Astrocyte of the hippocampus (primary cell): ENCODE measurements at places on chromosomes 5 and 9.

DNA sequence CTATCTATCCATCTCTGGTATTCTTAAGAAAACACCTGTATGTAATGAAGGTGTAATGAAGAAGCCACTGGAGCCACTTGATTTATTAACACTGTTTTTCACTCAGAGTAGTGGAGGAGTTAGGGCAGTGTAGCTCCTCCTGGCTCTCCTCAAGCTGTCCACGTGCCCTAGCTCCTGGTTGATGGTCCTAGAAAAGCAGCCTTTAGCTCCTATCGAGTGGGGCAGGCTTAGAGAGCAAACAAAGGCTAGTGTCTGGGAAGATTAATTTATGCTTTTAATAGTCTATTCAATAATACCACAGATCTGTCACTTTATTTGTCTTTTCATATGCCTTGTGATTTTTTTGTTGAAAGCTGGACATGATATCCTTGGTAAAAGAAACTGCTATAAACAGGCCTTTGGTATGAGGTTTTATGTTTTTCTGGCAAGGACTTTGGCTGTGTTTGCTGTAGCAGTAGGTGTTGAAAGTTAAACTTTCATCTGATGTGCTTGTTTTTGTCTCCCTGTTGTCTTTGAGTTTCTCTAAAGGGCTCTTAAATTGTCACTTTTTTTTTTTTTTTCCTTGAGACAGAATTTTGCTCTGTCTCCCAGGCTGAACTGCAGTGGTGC lies 141.1 kb downstream of the GCNT1 start:
- no peak for DNase-seq

GRCh38 chr5:132557478-132558172 lies 848 bp downstream of the RAD50 start:
- peak; percentile 45 for DNase-seq

- DNase-seq = peak; percentile 82
Measured at GRCh38 chr5:157718519-157718918, 12.7 kb upstream of the THG1L start.

DNA sequence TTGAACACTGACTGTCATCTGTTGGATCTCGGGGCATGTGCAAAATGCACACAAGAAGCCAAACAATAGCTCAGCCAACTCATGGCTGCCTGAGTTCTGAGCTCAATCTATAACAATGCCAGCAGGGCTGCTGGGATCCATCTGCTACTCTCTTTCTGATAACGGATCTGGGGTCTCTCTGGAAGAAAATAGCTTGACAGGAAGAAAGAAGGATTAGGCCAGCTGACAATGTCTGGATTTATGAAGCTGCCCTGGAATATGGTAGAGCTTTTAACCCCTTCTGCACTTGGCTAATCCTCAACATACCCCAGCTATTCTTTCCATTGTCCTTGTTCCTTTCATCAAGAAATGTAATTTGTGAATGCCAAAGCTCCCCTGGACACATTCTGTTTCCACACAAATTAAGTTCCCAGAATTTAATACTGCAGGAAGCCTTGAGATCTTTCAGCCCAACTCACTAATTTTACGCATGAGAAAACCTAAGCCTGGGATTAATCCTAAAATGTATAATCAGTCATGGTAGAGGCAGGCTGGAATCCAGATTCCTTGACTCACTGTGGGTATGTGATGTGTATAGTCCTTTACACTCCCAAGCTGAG lies 62.7 kb upstream of the PCA3 start:
- peak; percentile 89 for DNase-seq

- no peak for DNase-seq
Measured at GRCh38 chr5:17951392-17952169, 317.3 kb downstream of the TAF11L14 start.

GRCh38 chr5:169354921-169355320 lies 54.0 kb upstream of the SLIT3 start:
- DNase-seq = no peak

DNA sequence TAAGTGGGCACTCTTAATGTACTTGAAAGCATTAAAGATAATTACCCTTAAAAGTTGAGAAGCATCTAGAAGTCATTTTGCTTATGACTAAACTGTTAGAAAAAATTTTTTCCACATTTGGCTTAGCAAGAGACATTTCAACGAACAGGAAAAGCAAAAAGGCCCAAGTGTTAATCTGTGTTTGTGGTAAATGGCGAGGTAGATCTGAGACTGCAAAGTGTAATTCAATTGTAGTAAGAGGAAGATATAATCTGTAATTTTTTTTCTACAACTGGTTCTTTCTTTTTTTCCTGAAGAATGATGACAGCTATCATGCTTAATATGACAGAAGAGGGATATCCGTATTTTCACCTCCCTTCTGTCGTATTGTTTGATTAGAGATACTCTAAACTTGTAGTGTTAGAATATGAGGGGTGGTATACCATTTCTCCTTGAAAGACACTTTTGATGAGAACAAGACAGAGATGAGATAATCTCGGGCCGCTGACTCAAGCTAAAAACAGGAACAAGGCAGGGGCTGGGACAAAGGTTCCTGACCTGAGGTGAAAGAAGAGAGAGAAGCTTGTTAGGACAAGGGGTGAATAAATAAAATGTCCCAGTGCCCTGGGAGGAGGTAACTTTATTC lies 459.3 kb upstream of the ZNF608 start:
- no peak for DNase-seq

GRCh38 chr9:3477236-3477834 lies 48.5 kb downstream of the RFX3 start:
- DNase-seq = no peak

- DNase-seq = peak; percentile 87
Measured at GRCh38 chr9:6759185-6759977, 1.6 kb downstream of the KDM4C start.

- DNase-seq = no peak
Measured at GRCh38 chr5:65880496-65881072, 45.8 kb upstream of the ERBIN start.

- no peak for DNase-seq
Measured at GRCh38 chr9:114850871-114851270, 45.0 kb upstream of the TNFSF15 start.

- no peak for DNase-seq
Measured at GRCh38 chr5:7793895-7794294, 57.0 kb downstream of the CFAP90 start.

- DNase-seq = peak; percentile 91
Measured at GRCh38 chr5:172380987-172381643, 73.2 kb downstream of the SH3PXD2B start.

DNA sequence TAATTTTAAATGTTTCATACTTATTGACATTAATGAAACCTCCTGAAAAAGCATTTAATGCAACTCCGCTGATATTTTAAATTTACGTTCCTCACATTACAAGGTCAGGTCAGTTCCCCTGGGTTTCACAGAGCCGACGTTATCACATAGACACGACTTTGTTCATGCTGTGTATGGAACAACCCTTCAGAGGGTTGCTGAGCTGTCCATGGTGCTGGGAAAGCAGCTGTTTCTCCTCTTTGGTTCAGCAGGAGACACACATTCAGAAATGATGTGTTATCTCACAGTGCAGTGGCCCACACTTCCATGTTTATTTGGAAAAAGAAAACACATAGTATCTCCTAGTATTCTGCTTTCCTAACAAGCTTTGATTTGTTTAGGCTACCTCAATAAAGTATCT lies 53.5 kb downstream of the PPP2R2B start:
- DNase-seq = peak; percentile 79

GRCh38 chr5:141040771-141041426 lies 10.3 kb upstream of the PCDHB1 start:
- peak; percentile 94 for DNase-seq

DNA sequence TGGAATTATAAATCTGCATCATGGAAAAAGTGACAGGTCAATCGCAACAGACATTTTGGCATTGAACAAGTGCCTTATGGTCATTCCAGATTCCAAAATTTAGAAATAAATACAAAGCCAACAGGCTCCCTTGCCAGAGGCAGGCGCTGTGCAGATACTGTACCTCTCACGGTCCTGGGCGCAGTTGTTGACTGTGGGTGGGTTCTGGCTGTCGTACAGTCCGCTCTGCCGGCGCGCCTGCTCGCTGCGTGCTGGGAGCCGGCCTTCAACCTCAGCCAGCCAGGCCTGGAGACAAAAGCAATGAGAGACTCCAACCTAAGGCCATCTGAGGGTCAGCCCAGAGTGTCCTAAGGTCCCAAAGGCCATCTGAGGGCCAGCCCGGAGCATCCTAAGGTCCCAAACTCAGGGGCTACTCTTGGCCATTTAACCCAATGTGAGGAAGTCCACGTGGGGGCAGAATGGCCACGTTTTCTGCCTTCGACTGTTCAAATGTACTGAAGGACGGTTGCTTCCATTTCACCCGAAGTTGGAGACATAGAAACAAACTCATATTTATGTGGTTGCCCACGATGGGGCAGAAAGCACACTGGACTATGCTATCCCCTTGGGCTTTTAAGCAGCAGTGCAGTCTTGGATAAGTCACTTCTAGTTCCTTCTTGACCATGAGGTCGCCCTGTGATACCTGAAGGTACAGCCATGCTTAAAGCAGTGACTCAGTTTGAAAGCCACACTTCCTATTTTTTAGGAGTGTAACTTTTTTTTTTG lies 65.2 kb downstream of the USP20 start:
- DNase-seq = no peak

DNA sequence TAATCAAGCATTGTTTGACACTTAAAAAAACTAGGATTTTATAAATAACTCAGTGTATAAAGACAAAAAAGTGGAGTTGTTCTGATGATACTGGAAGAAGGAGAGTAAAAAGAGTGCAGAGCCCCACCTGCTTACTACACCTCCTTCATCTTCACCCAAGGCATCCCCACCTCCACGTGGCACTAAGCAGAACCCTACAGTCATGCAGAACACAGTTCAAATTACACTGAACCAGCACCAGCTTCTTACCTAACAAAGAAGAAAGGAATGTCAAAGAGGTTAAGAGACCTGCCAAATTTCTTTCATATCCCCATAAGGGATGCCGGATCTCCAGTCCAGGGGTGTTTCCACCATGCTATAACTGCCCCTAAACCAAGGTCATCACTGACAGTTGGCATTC lies 55.5 kb downstream of the PDE4D start:
- DNase-seq = no peak

- DNase-seq = peak; percentile 83
Measured at GRCh38 chr5:74641735-74642542, 1.4 kb upstream of the ENC1 start.

- DNase-seq = peak; percentile 89
Measured at GRCh38 chr9:114366334-114367128, 21.3 kb downstream of the AKNA start.

DNA sequence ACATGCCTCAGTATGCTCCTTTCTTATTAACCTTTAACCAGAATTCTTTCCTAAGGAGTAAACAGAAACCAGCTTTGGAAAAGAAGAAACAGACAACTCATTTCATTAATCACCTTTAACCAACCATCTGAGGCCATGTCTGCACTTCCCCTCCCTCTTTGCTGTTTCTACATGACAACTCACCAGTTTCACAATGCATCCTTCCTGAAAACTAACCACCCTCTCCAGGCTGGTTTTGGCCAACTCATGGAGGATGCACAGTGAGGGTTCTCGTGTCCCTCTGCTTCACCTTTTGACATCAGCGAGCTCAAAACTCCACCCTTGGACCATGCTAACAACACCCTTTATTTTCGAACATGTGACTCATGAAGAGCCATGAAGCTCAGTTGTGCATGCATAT lies 244.1 kb downstream of the ELAVL2 start:
- no peak for DNase-seq

DNA sequence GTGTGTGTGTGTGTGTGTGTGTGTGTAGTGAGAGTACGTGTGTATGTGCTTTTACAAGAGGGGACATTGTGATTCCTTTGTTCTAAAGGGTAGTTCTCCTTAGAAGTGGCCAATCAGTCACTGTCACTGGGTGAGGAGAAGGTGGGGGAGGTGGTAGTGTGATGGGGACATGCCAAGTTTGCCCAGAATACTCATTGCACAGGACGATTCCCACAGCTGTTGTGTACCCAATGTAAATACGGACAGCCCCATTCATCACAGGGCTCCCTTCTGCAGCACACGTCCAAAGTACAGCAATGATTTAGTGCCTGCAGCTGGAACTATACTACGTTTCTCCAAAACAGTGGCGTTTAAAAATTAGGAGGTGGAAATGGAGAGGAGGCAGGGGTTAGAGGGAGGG lies 287.8 kb downstream of the TLR4 start:
- no peak for DNase-seq

DNA sequence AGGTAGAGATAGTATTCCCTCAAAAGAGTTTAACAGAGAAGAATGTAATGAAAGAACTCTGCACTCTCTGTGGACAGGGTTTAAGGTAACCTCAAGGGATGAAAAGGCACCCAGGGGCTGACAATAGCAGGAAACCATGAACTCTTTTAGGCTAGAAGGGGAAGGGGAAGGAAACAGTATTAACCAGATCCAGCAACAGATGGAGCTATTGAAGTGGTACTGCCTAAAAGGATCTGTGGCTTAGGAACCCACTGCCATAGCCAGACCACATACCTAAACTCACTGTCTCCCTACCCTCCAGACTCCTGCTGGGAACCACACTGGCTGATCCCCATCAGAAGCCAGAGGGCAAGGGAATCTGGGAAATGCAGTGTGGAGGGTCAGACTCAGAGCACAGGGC lies 35.5 kb downstream of the PLGRKT start:
- no peak for DNase-seq

DNA sequence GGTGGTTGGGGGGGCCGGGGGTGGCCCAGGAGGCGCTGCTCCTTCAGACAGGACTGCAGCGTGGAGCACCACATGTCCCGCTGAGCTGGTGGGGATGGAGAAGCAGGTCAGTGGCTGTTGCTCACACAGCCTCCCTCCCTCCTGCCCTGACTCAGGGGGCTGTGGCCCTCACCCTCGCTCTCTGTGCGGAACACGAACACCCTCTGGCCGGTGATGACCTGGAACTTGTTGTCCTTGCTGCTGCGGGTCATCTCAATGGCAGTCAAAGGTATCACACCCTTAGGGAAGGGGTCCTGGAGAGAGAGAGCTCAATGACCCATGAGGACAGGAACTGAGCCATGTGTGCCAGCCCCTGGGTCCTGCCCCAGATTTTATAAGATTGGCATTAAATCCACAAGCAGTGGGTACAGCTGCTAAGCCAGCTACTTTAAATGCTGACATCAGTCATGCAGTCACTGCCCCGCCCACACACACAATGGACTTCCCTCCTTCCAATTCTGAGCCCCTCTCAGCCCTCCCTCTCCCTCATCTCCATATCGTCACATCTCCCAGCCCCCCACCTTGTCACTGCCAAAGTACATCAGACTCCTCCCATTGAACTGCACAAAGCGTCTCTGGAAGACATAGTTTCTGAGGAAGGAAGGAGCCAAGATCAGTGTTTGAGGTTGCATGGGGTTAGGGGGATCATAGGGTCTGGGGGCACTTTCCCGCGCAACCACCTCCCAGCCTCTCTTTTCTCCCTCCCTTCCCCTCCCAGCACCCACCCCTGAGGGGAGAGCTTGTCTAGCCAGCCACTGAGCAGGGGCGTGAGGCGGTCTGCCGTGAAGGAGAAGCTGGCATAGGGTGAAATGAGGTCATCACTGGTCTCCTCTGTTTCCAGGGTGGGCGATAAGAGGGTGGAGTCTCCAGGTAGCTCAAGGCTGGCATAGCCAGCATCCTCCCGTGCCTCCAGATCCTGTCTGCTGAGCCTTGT lies 8.9 kb downstream of the ARAP3 start:
- DNase-seq = peak; percentile 78

DNA sequence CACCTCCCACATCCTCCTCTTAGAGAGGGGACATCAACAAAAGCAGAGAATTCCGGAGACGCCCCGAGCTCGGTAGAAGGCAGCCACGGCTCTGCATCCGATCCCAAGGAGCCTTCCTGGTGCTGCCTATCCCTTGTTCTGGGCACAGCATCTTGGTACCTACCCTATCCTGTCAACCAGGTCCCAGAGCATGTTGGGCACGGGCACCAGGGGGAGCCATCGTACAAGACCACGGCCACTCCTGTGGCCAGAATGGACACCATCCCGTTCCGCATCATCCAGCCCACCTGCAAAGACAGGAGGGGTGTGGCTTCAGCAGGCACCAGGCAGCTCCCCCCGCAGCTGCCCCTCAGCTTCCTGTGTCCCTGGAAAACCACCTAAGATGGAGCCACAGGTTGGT lies 62.7 kb upstream of the ZNF354A start:
- DNase-seq = no peak
